Foreskin keratinocyte (primary cell): ENCODE measurements at places on chromosomes 4 and X.
A peak's percentile ranks its signal among the peaks of the same experiment; 100 is the strongest.

DNA sequence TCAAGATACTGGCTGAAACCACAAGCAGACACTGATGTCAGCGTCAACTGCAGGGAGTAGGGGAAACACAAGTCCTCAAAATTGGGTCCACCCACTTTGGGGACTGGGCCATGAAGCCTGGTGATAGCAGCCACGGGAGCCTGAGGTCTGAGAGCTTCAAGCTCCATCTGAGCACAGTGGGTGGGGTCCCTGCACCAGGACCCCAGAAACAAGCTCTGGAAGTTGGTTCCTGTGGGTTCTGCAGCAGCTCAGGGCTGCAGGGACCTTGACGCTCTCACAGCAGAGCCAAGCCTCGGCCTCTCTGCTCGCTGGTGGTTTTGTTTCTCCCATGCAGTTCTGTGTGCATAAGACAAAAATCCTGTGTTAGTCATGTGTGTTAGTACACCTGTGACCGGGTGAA is 54.5 kb downstream of the CPLX1 start:
- DNase-seq: no peak

GRCh38 chr4:58636381-58636780 is 1526.2 kb upstream of the IGFBP7 start:
- DNase-seq: no peak

GRCh38 chrX:111568354-111568753 is 56.9 kb downstream of the SERTM2 start:
- no peak for DNase-seq

- no peak for DNase-seq
These were observed 2.4 kb downstream of the TMEM131L start for GRCh38 chr4:153468587-153468986.

DNA sequence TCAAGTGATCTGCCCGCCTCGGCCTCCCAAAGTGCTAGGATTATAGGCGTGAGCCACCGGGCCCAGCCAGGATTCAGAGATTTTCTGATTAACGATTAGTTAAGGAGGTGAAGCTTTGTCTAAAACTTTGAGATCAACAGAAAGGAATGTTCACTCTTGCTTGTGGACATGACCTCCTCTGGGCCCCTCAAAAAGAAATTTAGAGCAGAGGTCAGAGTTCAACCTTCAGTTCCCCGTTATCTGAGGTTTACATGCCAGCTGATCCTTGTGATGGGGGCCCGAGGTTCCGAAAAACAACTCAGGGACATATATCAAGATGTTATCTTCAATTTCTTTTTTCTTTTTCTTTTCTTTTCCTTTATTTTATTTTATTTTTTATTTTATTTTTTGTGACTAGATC is 54.6 kb downstream of the DDX3X start:
- no peak for DNase-seq

- DNase-seq: no peak
These were observed 9.9 kb upstream of the CT47C1 start for GRCh38 chrX:119062750-119063374.

GRCh38 chr4:74738464-74739143 is 55.7 kb downstream of the BTC start:
- peak; percentile 38 for DNase-seq

DNA sequence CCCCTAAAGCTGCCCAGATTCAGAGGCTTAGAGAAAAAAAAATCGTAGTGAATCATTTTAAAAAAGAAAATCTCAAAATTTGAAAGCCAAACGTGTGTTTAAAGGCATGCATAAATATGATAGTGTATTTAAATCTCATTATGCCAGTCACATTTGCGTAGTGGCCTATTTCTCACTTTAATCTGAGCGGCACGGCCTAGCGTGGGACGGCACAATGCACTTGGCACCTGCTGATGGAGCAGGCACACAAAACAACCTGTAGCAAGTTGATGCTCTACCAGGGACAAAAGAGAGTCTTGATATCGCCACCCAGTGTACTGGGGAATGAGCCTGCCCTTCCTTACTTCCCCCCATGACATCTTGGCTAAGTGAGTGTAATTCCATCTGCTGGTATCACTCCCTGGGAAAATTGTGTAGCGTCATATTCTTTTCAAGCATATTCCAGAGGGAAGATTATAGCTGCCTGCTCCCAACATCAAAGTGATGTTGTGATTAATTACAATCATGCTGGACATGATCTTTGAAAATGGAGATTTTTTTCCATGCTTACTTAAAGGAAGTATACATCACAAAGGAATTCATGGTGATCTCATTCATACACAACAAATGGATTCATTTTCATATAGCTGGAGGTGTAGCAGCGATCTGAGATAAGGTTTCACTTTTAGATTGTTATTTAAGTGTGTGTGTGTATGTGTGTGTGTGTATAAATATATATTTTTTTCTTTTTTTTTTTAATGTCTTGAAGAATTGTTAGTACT is 138.8 kb downstream of the DCTD start:
- DNase-seq: no peak

GRCh38 chr4:53586121-53586816 is 5.0 kb downstream of the LNX1 start:
- DNase-seq: peak; percentile 96

DNA sequence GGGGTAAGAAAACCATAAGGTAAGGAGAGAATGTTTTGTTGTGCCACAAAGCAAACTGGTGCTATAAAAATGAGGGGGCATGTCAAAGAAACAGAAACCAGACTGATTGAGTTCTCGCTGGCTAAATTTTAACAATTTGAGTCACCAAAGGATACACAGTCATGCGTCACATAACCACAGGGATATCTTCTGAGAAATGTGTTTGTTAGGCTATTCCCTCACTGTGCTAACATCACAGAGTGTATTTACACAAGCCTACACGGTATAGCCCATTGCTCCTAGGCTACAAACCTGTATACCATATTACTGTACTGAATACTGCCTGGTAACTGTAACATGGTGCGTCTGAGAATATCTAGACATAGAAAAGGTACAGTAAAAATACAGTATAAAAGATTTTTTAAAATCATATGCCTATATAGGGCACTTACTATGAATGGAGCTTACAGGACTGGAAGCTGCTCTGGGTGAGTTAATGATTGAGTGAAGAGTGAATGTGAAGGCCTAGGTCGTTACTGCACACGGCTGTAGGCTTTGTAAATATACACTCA is 50.1 kb downstream of the FBXW7 start:
- peak; percentile 54 for DNase-seq

DNA sequence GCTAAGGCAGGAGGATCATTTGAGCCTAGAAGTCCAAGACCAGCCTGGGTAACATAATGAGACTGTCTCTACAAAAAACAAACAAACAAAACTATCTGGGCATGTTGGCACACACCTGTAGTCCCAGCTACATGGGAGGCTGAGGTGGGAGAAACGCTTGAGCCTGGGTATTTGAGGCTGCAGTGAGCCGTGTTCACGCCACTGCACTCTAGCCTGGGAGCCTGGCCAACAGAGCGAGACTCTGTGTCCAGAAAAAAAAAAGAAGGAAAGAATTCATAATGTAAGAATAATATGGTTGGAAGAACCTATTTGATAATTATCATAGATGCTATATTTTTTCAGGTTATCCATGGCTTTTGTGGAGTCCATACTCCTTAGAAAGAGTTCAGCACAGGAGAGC is 26.0 kb upstream of the DCHS2 start:
- DNase-seq: no peak

DNA sequence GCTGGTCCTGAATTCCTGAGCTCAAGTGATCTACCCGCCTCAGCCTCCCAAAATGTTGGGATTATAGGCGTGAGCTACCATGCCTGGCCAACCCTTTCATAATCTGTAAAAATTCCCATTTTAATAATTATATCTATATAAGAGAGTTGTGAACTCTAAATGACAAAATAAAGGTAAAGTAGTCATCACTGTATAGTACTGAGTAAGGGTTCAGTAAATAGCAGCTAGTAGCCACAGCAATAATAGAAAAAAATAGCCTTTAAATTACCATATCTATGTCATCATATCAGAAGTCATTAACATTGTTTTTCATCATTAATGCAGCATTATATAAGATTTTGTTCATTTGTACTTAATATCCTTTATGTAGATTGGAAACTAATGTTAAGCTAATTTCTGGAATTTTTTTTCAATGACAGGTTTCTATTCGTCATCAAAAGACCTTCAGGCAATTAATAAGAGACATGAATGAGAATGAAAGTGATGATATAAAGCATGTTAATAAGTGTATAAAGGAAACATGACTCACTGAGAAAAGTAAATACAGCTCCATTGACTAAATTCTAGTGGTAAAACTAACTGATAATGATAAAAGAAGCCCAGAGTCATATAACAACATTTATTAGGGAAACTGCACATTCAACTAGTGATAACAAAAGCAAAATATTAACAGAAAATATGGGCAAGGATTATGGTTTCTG is 85.9 kb upstream of the UGT8 start:
- DNase-seq: peak; percentile 73

DNA sequence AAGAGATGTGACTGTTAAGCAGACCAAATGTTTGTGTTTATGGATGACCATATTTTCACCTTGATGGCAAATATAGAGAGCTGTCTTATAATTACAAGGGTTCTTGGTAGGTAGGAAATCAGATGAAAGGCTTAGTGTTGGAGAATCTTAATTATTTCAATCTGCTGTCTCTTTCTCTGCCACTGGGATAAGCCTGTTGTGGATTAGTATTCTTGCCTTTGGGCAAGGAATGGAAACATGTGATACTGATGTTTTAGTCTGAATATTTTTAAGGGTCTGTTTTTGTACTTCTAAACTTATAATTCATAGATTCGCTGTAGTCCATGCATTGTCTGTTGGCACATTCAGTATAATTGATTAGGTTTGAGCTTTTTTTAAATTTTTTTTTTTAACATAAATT is 23.7 kb upstream of the NUDT6 start:
- DNase-seq: no peak

DNA sequence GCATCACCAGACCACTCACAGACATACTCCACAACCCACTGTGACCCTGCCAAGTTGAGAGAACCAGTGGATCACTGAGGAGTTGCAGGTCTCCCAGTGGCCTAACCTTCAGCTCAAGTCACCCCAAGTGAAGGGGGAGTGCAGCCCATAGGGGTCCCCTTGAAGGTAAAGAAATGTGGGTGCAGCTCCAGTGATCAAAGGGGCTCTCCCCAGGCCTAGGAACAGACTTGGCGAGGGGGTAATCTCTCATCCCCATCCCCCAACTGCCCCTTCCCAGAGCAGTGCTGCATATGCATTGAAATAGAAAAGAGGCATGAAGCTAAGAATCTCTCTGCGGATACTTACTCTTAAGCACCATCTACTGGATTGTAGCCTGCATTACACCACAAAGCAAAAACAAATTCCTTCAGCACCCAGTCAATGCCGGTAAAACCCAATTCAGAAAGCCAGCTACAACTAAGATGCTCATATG is 27.0 kb downstream of the MAGEE1 start:
- DNase-seq: no peak

GRCh38 chr4:41882625-41883347 is 52.4 kb upstream of the TMEM33 start:
- no peak for DNase-seq

- DNase-seq: peak; percentile 18
These were observed 354.3 kb downstream of the GPAT3 start for GRCh38 chr4:83890231-83890630.

- DNase-seq: no peak
These were observed 73.3 kb upstream of the ZDHHC15 start for GRCh38 chrX:75596178-75596577.

DNA sequence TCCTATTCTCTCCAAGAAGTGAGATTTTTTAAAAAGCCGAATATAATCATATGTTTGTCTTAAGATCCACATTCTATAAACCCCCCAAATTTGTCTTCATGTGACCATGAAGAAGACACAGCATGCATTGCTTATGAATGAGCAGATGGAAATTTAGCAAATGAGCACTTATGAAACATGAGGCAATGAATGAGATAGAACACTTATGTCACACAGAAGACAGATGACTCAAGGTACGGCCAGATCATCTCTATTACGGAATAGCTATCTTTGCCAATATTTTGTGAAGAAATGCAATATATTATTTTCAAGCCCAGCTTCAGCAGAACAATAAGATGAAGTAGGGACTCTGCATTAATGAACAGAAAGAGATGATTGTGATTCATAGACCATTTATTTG is 21.4 kb downstream of the PHEX start:
- no peak for DNase-seq

- DNase-seq: no peak
These were observed 303.0 kb upstream of the PRPS2 start for GRCh38 chrX:12488220-12488619.

GRCh38 chr4:77742054-77742453 is 77.1 kb downstream of the CNOT6L start:
- DNase-seq: peak; percentile 35

DNA sequence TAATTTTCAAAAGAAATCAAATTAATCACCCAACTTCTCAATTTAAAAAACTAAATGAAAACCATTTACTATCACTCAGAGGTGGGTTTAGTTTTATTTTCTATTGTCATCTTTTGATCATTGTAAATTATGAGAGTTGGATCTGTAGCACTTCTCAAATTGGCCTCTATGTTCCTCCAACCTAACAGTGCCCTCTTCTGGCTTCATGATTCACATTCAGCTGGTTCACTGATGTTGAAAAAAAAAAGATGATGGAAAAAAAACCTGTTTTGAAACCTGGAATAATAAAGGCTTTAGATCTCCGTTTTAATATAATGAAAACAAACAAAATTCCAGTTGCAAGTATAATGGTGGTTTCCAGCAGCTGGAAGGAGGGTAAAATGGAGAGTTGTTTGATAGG is 2.4 kb upstream of the NBDY start:
- peak; percentile 22 for DNase-seq

DNA sequence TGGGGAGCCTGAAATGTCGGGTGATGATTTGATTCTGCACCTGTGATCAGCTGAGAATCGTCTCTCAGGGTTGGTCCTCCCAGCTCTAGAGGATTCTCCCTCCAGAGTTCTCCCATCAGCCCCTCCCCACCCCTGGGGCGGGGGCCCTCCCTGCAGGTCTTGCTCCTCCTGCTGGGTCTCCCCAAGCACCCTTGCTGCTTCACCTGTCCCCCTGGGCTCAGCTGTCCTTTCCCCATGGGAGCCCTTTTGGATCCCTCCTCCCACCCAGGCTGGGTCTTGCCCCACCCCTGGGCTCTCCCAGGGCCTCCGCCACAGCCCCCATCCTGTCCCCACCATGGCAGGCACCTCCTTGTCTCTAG is 22.2 kb downstream of the PSAPL1 start:
- DNase-seq: no peak

DNA sequence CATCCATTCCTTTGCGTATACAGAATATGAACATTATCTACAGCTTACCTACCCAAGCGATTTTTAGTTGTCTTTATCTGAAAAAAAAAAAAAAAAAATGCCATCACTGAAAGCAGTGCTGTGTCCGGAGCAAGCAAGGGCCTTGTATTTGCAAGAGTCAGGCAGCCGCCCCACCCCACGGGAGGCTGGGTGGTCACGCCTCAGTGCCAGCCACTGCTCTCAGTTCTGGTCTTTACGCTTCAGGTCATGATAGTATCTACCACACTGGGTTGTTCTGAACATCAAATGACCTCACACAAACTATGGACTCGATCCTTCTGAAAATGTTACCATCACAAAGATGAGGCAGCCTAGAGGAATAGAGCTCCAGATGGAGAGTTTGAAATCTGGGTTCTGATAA is 62.7 kb upstream of the HELT start:
- DNase-seq: no peak

GRCh38 chr4:130563185-130563888 is 1467.4 kb downstream of the C4orf33 start:
- DNase-seq: peak; percentile 66

- no peak for DNase-seq
These were observed 851 bp downstream of the POLR2B start for GRCh38 chr4:56979421-56980072.
